IPS-NIHi11 (cell line): ENCODE measurements at places on chromosomes 2 and 18.

- DNase-seq, result no peak
Observed at GRCh38 chr2:74179063-74179865, 585 bp upstream of the MOB1A start.

DNA sequence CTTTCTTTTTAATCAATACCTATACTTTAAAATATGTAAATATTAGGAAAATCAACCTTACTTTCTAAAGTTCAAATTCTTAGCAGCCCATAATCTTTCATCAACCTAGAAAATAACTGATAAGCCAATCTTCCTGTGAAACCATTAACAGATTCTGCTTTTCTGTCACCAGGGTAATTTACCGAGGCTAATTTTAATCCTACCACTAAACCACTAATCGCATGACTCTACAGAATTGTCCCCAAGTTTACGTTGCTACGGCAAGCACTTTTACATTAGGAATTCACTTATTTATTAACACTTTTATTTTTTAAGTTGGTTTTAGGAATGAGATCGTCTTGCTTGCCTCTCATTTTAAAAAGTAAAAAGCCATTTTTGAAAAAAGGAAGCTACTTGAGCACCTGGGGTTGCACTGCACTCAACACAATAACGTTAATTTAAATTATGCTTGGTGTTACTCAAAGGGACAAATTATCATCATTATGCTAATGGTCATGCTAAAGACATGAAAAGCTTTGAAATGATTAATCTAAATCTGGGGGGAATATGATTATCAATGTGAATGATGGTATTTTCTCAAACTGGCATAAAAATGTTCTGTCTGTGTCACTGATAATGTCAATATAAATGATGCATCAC, 10.2 kb downstream of the ZNF516 start:
- DNase-seq, result no peak

DNA sequence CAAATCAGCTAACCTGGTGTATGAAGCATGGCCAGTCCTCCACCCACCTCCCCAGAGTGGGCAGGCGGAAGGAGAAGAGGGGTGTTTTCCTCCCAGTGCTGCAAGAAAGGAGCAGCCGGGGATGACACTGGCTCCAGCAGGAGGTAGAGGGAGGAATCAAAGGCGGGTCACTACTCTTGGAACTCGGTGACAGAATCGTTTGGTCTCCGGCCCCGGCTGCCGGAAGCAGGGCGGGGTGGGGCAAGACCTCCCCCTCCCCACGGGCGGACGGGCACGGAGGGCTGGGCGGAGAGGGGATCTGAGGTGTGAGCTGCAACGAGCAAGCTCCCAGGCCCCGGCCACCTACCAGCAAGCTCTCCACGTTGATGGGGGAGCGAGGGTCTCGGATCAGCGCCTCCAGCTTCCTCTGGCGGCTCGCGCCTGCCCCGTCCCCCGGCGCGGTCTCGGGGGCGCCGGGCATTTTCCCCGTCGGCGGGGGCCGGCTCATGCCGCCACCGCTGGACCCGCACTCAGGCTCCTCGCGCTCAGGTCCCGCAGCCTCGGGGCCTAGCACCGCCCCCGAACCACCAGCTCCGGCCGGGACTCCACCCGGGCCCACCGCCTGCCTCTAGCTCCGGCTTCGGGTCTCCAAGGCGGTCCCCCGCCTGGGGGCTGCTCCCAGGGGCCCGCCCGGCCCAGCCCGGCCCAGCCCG, 640 bp downstream of the ROCK2 start:
- DNase-seq, result peak; percentile 53

GRCh38 chr2:206936843-206937230, 2.5 kb upstream of the CPO start:
- no peak for DNase-seq

GRCh38 chr2:107259408-107260195, 373.6 kb upstream of the ST6GAL2 start:
- DNase-seq, result no peak

DNA sequence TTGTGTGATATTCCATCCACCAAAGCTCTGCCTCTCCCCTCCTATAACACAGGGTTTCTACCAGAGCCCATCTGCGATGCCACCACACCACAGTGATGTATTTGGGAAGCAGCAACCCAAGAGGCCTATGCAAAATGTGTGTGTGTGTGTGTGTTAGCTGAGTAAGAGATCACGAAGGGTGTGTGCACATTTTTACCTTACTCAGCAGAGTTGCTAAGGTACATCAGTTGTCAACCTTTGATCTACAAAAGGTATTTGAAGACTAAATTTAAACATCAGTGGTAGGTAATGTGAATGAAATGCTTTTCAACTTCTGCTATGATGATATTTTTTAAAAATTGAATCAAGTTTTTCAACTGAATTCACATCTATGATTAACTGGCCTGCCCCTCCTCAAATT, 227.6 kb downstream of the FBXO15 start:
- no peak for DNase-seq

DNA sequence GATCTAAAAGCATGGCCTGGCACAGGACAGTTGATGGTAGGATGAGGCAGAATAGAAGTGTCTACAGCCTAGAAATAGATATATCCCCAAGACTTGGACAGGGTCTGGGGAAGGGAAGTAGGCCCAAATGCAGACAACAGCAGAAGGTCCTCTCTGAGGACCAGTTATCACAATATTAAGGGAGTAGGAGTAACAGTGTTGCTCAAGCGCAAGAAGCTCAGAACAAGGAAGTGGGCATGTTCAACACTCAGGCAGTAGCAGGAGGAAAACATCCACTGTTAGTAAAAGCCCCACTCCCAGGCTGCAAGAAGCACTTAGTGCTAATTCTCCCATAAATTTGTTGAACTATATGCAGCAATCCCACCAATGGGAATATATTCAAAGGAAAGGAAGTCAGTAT, 314.7 kb downstream of the METTL4 start:
- DNase-seq, result no peak

- DNase-seq, result no peak
Observed at GRCh38 chr2:15986068-15986560, 45.8 kb downstream of the MYCN start.

GRCh38 chr18:43279015-43279744, 1.9 kb upstream of the SYT4 start:
- DNase-seq, result peak; percentile 72

DNA sequence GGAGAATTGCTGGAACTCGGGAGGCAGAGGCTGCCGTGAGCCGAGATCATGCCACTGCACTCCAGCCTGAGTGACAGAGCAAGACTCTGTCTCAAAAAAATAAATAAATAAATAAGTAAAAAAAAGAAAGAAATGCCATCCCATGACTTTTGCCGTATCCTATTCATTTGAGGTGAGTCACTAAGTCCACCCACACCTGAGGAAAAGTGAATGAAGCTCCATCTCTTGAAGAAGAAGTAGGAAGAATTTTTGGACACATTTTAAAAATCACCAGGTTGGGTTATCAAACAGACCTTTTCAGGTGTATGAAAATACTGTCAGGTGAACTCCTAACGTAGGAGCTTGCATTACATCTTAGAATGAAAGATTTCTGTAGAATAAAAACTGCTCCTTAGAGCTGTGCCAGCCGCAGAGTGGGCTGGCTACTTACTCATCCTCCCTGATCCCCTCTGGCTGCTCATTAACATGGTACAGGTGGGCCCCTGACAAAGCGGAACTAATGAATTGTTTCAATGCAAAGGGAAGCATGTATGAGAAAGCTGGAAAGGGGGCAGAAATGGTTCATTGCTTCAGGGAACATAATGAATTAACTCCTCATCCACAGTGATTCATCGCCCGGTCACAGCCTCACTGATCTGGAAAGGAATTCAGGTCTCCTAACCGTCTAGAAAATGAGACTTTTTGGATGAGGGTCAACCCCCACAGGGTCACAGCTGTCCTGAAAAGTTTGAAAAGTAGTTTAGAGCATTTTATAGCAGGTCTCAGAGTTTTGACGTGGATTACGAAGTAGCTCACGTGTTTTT, 191.4 kb downstream of the SPP2 start:
- DNase-seq, result peak; percentile 37

DNA sequence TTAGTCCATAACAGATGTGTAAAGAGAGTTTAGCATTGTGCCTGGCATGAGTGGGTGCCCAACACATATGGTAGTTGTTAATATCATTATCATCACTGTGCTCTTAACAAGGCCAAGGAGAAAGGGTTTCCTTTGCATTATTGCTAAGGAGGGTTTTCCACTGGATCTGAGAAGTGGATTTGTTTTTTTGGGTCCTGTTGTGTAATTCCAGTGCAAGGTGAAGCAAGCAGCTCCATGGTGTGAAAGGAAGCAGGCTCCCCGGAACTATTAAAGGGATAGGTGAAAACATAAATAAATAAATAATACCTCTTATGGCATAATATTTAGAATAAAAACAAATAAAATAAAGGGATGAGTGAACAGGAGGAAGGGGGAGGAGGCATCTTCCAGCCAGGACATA, 65.3 kb downstream of the MTCL1 start:
- no peak for DNase-seq

DNA sequence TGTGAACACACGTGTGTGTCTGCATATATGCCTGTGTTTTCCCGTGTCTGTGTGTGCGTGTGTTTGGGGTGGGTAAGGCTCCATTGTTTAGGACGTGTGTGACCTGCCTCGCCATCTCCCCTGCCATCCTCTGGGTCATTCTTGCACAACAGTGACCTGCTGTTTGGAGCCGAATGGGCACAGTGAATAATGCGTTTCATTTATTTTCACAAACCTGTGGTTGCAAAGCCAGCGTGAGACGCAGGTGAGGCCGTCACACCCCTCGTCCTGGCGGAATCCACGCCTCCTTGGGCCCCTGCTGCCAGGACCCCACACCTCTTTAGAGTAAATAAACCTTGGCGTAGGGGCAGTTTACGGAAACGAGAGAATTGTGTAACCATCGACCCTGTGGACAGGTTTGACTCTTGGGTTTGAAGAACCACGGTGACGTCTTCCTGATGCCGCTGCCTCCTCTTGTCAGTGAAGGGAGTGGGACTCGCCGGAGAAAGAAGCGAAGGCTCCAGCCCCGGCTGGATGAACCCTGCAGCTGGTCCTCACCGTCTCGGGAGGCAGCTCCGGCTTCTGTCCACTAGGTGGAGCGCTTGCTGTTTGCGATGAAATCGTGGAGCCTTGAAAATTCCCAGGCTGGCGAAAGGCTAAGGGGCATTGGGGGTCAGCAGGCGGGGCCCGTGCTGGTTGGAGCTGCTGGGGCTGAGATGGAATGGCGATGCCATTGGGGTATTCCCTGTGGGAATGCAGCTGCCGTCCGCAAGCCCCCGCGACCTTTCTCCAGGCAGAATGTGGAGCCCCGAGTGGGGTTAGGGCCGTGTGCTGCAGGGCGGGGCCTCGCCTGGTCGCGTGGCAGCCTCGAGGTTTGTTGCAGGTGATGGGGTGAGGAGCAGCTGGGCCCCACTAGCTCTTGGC, 81.1 kb downstream of the RTP5 start:
- peak; percentile 95 for DNase-seq

- peak; percentile 75 for DNase-seq
Observed at GRCh38 chr2:235766278-235766677, 272.4 kb downstream of the AGAP1 start.

- no peak for DNase-seq
Observed at GRCh38 chr2:179265082-179265510, 464 bp upstream of the SESTD1 start.

- DNase-seq, result no peak
Observed at GRCh38 chr18:13735681-13736080, 9.2 kb downstream of the RNMT start.

- DNase-seq, result peak; percentile 80
Observed at GRCh38 chr2:216519154-216519762, 20.6 kb downstream of the RPL37A start.

DNA sequence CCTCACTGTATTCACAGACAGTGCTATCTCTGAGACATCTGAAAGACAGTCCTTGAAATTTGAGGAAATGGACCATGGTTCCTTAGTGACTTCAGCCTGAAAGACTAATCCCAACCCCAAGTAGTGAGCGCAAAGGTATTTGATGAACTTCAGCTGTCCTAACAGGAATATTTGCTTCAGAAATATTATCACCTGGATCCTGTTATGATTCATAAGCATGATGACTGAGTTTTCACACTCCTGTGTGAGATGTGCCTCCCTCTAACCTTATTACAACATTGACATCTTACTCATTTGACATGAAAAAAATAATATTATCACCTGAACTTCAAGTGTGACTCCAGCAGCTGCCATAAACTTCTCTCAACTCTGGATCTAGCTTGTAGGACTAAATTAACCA, 11.6 kb upstream of the MRPL19 start:
- no peak for DNase-seq

- DNase-seq, result no peak
Observed at GRCh38 chr2:53036196-53036595, 731.4 kb upstream of the CHAC2 start.

DNA sequence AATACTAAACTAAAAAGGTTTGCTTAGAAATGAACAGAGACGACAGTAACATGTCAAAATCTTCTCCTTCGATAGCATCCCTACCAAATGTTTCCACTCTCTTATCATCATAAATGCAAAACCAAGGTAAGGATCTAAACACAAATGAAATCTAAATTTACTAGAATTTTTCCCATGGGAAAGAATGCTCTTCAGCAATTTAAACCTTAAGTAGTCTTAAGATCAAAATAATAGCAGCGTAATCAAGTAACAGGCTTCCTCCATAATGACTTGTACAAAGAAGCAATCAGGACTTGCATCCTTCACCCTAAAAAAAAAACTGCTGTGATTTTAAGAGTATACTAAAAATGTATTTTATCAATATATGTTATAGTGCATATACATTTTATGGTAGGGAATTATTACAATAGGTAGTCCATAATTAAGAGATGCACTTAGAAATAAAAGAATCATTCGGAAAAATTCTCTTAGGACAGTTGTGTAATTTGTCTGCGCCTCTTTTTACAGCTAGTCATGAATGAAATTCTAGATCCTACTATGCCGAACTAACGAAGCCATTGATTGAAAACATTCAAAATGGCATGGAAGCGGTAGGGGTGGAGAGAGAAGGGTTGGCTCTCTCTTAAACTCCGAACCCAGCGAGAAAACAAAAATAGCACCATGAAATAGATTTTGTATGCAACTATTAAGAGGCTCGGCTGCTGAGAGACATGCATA, 1.3 kb downstream of the PGAP1 start:
- no peak for DNase-seq

DNA sequence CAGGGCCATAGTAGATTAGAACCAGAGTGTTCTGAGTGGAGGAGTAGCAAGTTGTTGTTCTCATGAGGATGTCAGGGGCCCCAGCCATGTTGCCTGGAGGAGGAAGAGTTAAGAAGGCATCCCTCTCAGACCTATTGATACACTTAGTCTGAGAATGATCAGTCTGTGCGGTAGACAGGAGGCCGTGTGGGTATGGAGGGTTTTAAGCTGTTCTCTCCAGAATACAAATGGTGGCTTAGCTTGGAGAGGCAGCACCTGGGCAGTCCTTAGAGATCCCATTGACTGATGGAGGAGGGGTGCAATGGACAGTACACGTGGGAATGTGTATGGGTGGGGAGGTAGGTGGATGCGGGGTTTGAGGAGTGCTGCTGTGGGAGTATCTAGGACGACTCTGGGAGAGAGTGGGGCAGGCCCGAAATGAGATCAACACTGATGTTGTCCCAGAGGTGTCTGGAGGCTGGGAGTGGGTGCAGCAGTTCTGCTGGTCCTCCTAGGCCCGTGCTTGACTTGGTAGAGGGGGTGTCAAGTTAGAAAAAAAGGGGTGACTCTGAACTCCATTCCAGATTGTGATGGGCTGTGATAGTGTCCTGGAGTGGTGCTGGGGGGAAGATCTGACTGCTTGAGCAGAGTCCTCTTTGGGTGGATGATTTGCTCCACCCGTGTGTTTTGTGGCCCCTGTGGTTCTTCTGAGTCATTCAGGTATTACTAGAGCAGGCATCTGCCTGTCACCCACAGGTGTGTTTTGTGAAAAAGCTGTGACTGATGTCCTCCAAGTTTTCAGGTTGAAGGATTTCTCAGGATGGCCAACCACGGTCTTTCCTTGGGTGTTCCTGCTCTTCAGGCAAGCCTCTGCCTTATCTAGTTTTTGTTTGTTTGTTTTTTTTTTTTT, 44.7 kb downstream of the C2orf42 start:
- DNase-seq, result no peak

- peak; percentile 69 for DNase-seq
Observed at GRCh38 chr2:67215214-67216055, 181.7 kb upstream of the ETAA1 start.
